Astrocyte of the hippocampus (primary cell): ENCODE measurements at places on chromosomes 2 and 18.

DNA sequence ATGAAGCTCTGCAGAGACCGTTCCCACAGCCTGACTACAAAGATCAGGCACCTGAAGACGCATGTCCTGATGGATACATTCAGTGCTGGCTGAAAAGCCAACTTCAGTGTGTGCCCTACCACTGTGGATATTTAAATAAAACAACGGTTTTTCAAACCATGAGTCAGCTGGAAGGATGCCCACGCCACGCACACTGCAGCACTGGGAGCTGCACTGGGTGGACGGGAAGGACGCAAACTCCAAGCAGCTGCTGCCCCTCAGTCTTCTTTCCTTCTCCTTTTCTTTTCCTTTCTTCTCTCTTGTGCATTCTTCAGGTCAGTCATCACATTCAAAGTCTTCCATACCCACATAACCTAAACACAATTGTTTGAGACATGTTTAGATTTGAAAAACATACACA, 7.9 kb downstream of the TMEM18 start:
- peak; percentile 81 for DNase-seq

DNA sequence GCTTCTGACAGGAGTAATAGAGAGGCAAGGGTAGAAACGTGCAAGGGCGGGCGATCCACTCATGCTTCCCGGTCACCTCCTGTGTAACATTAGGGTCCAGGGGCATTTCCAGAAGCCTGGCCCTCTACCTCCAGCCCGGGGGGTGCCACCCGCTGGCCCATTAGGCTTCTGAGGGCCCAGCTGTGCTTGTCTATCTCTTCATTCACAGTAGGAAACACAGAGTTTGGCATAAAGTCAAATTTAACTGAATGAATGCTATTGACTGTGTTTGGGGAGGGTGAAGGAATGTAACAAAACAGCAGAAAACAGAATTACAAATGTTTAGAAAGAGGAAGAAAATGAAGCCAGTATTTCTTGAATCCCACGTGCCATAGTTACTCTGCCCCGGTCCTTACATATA, 112.4 kb upstream of the SLC66A3 start:
- DNase-seq, result no peak

DNA sequence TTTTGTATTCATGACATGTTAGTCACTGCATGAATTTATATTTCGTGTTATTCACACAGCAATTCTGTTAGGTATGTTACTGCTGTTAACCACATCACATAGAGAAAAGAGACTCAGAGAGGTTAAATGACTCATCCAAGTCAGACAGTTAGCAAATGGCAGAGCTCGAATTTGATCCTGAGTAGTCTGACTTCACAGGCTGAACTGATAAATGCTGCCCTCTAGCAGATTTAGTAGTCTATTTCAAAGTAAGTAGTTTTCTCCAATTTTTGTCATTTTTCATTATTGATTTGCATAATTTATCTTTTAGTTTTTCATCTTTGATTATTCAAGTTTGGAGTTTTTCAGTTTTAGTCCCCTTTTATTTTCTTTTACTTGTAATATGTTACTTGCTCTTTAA, 58.3 kb downstream of the WDR7 start:
- DNase-seq, result peak; percentile 77

GRCh38 chr18:23902396-23902795, 112.2 kb upstream of the TTC39C start:
- DNase-seq, result no peak

- DNase-seq, result peak; percentile 18
Observed at GRCh38 chr2:7844414-7844965, 837.4 kb upstream of the ID2 start.
